ENCODE measurements at places on chromosomes 7 and 10.

GRCh38 chr10:54284526-54285193 lies 516.4 kb downstream of the PCDH15 start:
- no peak for DNase-seq

GRCh38 chr10:44369854-44370253 lies 15.0 kb downstream of the CXCL12 start:
- DNase-seq = no peak

GRCh38 chr10:28296023-28296422 lies 6.8 kb downstream of the MPP7 start:
- no peak for DNase-seq

GRCh38 chr10:75203724-75204123 lies 6.9 kb upstream of the VDAC2 start:
- DNase-seq = no peak

DNA sequence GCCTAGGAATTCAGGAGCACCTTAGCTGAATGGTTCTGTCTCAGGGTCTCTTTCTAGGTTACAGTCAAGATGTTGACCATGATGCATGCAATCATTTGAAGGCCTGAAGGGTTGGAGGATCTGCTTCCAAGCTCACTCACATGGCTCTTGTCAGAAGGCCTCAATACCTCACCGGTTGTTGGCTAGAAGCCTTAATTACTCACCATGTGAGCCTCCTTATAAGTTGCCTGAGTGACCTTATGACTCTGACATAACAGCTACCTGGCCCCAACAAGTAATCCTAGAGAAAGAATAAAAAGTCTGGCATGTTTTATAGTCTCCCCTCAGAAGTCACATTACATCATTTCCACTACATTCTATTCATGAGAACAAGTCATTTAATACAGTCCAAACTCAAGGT lies 3.4 kb upstream of the C1GALT1 start:
- no peak for DNase-seq

DNA sequence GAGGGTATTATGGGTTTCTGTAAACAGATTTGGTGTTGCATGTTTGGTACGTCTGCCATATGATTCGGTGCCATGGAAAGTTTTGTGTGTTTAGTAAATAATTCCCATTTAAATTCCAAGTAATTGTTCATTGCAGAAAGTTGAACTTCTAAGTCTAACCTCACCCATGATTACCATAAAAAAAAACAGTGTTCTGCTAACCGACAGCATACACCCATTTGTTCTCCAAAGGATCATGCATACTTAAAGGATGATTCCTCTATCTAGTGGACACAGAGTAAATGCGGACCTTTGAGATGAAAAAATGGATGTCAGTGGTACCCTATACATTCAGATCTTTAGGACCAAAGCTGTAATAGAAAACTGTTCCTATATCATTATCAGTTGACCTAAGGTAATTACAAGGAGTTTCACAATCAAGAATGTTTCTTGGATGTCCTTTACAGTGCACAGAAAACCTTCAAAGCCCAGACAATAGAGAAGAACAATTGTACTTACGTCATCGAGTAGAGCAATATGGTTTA lies 209.9 kb downstream of the CRPPA start:
- DNase-seq = no peak

DNA sequence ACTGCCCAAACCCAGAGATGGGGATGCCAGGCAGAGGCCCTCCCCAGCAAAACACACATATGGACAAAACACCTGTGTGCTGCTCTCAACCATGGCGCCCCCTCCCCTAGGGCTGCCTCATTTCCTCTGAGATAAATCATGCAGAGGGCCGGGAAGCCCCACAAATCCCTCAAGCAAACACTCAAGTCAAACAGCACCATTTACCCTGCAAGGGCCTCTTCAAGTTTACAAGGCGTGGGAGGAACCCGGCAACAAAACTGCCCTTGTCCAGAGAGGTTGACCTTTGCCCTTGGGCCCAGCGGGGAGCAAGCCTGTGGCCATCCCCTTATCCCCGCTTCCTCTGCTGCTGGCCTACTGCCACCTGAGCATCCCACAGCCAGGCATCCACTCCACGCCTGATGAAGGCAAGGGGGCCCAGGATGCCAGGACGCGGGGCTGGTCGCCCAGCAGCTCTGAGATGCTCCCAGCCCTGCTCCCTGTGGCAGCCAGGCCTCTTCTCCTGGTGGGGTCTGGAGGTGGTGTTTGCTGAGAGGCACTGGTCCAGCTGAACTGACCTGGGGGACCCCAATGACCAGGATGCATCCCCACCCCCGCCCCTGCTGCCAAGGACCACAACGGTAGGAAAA lies 77.4 kb downstream of the DLG5 start:
- DNase-seq = no peak

GRCh38 chr10:132627666-132628531 lies 90.3 kb downstream of the INPP5A start:
- DNase-seq = no peak

DNA sequence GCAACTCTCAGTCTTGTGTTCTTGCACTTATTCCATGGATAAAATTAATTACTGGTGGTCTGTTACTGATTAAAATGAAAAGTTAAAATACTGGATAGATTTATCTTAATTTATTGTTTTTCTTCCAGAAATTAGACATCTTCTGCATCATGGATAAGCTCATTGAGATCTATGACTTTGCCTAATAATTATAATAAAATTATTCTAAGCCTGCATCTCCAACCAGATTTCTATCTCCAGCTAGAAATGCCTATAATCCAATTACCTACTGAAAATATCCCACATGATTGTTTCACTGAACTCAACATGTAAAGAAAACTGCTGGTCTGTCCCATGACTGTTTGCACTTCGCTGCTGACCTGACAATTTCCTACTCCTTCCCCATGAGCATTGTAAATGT lies 88.3 kb upstream of the ACBD5 start:
- DNase-seq = peak; percentile 26

DNA sequence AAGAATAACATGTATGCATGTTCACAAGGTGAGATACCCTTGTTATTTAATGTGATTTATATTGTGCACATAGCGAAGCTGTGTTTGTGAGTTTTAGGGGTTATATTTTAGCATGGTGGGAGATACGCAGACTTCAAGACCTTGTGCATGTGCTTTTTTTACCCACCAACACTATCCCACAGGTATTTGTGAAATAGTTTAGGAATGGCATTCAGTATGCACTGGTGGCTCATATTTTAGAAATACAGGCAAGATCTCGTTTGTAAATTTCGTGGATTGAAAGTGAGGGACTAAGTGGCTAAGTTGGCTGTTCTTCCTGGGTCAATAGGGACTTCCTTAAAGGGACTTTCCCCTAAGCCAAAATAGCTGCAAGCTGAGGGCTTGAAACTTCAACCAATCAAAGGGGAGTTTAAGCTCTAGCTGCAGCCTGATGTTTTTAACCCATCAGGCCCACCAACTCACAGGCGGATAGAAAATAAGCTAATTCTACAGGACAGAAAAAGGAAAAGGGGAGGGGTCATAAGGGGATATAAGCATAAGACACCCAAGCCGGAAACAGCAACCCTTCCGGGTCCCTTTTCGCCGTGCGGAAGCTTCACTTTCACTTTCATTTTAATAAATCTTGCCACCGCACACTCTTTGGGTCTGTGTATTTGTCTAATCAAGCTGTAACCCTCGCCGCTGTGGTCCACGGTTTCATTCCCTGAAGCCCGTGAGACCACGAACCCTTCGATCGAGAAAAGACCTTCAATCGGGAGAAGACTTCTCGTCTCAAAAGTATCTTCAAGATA lies 291.0 kb downstream of the GPR158 start:
- DNase-seq = no peak

- no peak for DNase-seq
Observed at GRCh38 chr10:88390041-88390440, 193.1 kb downstream of the RNLS start.

GRCh38 chr10:77286531-77287508 lies 350.8 kb downstream of the KCNMA1 start:
- DNase-seq = no peak

GRCh38 chr7:68006619-68007018 lies 1010.0 kb downstream of the TYW1 start:
- no peak for DNase-seq

GRCh38 chr10:73097305-73097670 lies 622 bp upstream of the P4HA1 start:
- no peak for DNase-seq

GRCh38 chr7:152006336-152006735 lies 19.1 kb upstream of the GALNT11 start:
- no peak for DNase-seq

GRCh38 chr10:113992471-113993011 lies 51.1 kb upstream of the ADRB1 start:
- no peak for DNase-seq

GRCh38 chr7:34365011-34365410 lies 293.0 kb upstream of the NPSR1 start:
- DNase-seq = no peak

DNA sequence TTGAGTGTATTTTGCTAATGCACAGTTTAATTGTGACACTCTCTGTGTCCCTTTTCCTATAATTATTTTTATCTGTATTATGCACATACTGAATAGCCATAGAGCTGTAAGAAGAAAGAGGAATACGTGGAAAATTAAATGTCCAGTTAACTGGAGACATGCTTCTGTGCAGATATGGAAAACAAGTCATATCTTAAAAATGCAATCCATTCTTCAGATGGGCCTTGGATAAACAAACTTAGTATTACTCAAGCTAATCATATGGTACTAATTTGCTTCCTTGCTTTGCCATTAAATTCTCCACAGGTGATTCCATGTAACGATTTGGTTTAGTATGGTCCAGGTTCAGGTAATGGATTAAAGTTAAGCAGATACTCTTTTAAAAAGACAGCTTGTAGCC lies 201.2 kb upstream of the CELF2 start:
- DNase-seq = no peak

DNA sequence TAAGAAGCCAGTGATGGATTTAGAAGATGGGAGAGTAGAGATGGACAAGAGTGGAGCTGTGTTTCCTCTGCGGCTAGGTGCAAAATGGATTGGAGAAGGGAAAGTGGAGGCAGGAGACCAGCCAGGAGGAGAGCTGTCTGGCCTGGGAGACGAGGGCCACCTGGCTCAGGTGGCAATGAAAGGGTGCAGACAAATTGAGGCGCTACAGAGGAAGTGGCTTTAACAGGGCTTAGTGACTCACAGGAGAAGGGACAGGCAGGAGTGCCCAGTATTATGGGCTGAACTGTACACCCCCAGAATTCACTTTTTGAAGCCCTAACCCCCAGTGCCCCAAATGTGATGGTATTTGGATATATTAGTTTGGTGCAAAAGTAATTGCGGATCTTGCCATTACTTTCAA lies 65.6 kb upstream of the DUSP5 start:
- no peak for DNase-seq

DNA sequence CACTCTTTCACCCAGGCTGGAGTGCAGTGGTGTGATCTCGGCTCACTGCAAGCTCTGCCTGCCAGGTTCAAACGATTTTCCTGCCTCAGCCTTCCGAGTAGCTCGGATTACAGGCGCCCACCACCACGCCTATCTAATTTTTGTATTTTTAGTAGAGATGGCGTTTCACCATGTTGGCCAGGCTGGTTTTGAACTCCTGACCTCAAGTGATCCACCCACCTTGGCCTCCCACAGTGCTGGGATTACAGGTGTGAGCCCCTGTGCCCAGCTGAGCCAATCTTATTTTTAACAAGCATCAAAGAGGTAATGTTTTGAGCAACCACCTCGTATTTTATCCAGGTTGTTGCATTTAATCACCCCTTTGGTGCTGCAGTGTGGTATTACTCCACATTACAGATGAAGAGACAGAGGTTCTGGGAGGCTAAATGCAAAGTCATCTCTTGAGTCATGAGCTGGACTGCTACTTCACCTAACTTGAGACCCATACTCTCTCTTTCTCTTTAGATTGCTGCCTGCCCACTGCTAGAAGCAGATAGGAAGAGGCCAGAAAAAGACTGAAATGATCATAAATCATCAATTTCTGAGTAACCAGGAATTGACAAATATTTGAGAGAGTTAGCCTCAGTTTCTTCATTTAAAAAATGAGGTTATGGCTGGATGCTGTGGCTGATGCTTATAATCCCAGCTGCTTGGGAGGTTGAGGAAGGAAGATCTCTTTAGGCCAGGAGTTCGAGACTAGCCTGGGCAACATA lies 116.2 kb downstream of the CAMK1D start:
- no peak for DNase-seq

DNA sequence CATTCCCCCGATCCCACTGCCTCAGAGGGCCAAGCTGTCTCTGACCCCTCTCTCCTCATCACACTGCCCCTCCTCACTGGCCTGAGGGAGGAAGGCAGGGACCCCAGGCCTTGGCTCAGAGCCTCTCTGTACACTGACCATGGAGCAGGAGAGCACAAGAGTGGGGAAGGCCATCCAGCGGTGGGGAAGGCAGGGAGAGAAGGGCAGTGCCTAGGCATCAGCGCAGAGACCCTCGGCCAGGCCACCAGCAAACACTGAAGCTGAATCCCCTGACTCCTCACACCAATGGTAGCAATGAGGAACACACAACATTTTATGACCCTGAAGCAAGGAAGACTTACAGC lies 14.8 kb downstream of the OGDHL start:
- DNase-seq = no peak

GRCh38 chr7:43111630-43112458 lies 603 bp upstream of the HECW1 start:
- no peak for DNase-seq

DNA sequence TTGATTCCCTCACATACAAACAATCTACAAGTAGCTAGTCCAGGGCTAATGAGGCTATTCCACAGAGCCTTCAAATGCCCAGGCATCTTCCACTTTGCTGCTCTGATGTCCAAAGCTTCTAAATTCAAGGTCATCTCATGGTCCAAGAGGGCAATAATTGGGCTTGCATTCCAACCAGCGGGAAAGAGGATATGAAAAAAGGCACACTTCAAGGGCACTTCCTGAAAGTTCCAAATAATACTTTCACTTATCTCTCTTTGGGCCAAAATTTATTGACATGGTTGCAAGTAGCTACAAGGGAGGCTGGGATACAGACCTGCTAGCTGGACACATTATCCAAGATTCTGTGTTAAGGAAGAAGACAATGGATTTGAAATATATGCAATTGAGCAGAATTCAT lies 25.2 kb upstream of the APBB1IP start:
- no peak for DNase-seq

- DNase-seq = no peak
Observed at GRCh38 chr10:22285130-22285529, 31.1 kb upstream of the COMMD3 start.

DNA sequence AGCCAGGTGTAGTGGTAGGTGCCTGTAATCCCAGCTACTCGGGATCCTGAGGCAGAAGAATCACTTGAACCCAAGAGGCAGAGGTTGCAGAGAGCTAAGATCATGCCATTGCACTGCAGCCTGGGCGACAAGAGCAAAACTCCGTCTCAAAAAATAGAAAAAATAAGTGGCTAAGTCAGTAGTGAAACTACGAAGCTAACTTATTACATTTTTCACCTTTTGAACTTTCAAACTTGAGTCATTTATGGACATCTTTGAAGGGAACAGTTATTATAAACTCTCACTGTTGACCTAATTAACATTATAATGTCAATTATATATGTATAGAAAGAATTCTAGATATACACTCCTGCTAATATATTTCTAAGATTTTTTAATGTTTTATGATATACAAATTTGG lies 541.5 kb upstream of the C7orf33 start:
- no peak for DNase-seq
